Neural crest cell (in vitro differentiated cells): ENCODE measurements at places on chromosomes 13 and 19.

DNA sequence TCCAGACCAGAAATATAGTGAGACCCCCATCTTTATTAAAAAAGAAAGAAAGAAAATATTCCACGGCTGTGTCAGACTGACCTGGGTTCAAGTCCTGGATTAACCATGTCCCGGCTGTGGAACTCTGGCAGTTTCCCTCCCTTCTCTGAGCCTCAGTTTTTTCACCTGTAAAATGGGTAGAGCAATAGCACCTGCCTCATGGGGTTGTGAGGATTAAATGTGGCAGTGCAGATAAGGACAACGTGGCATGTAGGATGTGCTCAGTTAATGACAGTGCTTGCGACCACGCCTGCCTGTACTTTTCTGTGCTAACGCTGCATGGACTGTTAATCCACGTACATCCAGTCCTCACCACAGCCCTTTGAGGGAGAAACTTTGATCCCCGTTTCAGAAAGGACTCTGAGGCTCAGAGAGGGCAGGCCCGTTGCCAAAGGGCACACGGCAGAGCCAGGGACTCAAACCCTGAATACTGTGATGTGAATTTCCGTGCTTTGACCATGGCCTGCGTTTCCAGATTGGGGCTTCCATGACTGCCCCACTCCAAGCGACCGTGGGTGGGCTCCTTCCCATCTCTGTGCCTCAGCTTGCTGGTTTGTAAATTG is 16.1 kb downstream of the SBK2 start:
- DNase-seq, result no peak

- no peak for DNase-seq
These were observed 6.4 kb downstream of the C3 start for GRCh38 chr19:6713773-6714692.

DNA sequence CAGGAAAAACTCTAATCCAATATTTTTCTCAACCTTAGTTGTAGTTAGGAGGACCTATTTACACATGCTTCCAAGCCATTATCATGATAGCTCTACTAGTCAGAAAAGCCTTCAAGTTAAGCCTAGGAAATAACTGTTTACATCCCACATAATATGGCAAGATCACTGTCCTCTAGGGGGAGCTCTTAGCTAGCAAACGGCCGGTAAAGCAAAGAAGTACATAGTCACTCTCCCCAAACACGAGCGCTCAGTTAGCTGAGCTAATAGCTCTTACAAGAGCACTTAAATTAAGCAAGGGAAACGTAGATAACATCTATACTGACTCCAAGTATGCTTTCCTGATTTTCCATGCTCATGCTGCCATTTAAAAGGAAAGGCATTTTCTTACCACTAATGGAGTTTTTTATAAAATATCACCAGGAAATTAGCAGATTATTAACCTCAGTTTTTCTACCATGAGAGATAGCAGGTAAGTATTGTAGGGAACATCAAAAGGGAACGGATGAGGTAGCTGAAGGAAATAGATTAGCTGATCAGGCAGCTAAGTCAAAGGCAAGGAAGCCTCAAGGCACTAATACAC is 100.6 kb upstream of the PABPC3 start:
- DNase-seq, result peak; percentile 54

DNA sequence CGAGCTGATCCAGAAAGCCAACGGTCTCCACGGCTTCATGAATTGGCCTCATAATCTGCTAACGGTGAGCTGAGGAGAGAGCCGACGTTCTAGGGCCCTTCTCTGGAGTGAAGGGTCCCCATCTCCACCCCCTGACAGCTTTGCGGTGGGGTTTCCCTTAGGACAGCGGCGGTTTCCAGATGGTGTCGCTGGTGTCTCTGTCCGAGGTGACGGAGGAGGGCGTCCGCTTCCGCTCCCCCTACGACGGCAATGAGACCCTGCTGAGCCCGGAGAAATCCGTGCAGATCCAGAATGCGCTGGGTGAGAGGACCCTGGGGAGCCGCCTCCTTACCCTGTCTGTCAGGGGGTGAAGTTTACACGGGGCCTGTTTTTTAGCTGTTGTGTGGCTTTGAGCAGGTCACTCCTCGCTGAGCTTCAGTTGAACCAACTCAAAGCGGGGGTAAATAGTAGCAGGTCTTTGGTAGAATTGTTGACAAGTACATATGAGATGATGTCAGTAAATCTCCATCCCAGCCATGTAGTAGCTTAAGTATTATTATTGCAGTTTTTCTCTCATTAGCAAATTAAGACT is 801 bp downstream of the QTRT1 start:
- DNase-seq, result peak; percentile 42

DNA sequence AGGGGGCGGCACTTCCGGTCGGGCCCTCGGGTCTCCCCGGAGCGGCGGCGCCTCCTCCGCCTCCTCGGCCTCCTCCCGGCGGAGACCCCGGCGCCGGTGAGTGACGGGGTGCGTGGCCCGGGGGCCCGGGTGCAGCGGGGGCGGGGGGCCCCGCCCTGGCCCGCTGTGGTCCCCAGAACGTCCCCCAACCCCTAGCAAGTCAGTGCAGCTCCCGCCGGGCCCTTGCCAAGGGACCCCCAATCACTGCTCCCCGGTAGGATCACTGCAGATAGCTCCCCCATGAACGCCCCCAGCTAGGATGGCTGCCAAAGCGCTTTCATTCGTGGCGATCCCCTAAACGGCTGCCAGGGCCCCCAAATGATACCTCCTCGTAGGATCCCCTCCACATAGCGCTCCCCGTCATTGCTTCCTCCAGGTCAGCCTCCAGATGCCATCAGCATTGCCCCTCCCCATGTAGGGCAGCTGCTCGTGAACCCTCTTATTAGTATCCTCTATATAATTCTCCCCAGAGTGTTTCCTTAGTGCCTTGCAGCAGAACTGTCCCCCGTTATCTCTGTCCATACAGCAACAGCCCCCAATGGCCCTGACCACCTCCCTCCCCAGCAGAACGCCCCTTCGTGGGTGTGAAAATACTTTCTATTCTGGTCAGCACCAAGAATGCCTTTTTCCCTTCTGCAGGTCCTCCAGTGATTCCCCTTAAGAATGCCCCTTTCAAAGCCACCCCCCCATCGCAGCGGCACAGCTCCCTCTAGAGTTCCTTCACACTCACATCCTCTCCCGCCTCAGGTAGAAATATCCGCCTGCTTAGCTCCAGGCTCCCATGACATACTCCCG is at the start of gene ZNF865:
Gene ZNF865 (plus strand): TSS at position 11 of the 834 bp plus-strand sequence. CDS start 7,972 bp downstream, outside the sequence.
- peak; percentile 64 for DNase-seq

DNA sequence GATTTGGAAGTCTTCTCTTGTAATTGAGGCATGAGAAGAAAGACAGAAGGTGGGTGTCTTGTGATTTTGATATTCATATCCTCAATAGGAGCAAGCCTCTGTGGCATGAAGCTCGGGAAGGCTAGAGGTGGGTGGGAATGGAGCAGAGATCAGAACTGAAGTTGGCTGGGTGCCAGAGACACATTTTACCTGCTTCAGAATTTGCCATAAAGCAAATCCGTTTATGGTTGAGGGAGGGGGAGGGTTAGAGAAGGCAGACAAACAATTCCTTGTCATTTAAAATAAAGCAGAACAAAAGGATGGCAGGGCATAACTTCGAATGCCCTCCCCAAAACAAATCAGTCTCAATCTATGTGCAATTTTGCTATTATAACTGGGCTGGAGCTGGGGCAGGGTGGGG is 305.9 kb downstream of the KLF5 start:
- DNase-seq, result no peak
